ENCODE measurements at places on chromosomes 12 and 14.

DNA sequence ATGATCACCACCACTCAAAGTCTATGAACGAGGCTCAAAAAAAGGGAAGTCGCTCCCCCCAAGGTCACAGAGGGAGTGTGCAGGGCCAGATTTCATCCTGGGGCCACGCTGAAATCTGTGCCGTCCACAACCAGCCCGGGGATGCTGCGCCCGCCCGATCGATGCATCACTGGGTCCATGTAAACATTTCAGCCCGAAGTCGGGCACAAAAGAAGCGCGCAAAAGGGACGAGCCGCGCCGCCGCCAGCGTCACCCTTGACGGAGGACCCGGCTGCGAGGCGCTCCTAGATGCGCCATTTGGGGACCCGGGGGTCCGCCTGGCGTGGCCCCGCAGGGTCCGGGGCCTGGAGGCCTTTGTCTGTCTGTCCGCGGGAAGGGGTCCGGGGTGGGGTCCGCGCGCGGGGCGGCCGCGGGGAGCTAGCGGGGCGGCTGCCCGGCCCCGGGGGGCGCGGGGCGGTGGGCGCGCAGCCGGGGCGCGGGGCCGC, 503 bp downstream of the FBXO21 start:
- DNase-seq = peak; percentile 4

GRCh38 chr12:117377758-117378157, 16.3 kb upstream of the NOS1 start:
- DNase-seq = no peak

DNA sequence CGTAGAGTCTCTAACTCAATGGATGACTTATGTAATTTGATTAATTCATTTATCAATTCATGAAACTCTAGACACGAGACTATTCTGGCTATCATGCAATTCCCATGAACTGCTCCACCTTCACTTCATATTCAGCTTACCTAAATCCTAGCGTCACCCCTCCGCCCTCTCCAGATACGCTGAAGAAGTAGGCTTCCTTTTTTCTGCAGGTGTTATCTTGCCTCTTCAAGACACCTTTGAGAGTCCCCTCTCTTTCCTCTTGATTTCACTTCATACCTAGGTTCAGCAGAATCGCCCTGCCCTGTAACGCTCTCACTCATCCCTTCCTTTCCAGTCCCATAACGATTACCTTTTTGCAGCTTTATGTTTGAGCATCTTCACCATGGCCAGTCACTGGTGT, 4.0 kb upstream of the RNASE4 start:
- DNase-seq = no peak

GRCh38 chr12:91133871-91134270, 22.6 kb upstream of the LUM start:
- no peak for DNase-seq

DNA sequence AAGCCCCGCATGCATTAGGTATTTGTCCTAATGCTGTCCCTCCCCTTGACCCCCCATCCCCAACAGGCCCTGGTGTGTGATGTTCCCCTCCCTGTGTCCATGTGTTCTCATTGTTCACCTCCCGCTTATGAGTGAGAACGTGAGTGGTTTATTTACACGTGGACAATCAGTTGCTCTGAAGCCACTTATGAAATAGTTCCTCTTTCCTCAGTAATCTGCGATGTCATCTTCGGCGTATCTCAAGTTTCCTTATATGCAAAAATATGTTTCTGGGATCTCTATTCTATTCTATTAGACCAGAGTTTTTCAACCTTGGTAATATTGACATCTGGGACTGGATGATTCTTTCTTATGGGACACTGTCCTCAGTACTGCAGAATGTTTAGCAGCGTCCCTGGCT, 56.0 kb upstream of the DCD start:
- no peak for DNase-seq

DNA sequence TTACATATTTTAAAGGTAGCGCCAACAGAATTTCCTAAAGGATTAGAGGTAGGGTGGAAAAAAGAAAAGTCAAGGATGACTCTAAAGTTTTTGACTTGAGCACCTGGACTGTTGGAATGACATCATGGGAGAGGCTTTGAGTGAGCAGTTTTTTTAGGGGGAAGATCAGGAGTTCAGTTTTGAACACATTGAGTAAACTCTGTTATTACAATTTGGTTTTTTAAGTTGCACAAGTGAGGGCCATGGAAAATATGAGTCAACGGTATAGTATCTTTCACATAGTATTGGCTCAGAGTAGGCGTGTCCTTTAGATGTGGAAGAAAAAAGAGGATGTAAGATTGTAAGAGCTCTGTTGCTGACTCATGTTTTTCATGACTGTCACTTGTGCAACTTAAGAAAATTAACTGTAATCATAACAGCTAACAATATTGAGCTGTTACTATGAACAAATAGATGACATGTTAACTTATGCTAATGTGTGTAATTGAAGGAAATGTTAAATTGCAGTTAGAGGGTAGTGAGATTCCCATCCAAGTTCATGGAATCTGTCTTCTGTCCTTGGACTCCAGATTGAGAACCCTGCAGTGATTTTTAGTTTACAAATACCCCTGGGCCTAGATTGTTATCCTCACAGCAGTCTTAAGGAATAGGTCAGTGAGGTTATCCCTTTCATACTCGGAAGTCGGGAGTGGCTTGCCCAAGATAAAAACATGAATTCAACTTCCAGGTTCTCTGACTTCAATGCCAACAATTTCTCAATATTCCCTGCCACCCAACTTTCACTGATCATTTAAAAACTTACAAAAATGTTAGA, 48.2 kb upstream of the ATP2B1 start:
- DNase-seq = no peak

DNA sequence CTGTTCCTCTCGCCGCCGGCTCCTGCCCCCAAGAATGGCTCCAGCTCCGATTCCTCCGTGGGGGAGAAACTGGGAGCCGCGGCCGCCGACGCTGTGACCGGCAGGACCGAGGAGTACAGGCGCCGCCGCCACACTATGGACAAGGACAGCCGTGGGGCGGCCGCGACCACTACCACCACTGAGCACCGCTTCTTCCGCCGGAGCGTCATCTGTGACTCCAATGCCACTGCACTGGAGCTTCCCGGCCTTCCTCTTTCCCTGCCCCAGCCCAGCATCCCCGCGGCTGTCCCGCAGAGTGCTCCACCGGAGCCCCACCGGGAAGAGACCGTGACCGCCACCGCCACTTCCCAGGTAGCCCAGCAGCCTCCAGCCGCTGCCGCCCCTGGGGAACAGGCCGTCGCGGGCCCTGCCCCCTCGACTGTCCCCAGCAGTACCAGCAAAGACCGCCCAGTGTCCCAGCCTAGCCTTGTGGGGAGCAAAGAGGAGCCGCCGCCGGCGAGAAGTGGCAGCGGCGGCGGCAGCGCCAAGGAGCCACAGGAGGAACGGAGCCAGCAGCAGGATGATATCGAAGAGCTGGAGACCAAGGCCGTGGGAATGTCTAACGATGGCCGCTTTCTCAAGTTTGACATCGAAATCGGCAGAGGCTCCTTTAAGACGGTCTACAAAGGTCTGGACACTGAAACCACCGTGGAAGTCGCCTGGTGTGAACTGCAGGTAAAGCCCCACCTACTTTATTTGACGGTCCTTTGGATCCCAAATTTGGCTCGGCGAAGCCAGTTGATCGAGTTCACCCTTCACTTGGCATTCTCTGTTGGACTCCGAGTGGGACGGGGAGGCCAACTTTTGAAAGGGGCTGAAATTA, 1.5 kb downstream of the WNK1 start:
- no peak for DNase-seq

- no peak for DNase-seq
Measured at GRCh38 chr12:84924981-84925380, 12.4 kb upstream of the SLC6A15 start.

DNA sequence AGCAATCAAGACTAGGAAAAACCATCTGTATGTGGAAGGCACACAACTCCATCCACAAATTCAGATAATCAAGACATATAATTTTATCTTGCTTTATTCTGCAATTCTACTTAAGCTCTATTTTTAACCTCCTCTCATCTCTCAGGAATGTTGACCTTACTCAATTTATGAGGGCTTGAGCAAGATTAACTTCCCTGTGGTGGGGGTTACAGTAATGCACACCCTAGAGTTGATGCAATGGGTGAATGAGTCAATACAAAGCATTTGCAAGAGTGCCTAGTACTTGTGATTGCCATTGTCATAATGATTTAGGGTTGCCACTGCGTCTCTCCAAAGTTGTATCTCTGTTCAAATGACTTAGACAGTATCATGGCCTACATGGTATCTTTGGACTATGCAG, 1598.4 kb upstream of the TMEM132C start:
- no peak for DNase-seq

- DNase-seq = peak; percentile 26
Measured at GRCh38 chr12:67698672-67699581, 50.4 kb downstream of the DYRK2 start.

DNA sequence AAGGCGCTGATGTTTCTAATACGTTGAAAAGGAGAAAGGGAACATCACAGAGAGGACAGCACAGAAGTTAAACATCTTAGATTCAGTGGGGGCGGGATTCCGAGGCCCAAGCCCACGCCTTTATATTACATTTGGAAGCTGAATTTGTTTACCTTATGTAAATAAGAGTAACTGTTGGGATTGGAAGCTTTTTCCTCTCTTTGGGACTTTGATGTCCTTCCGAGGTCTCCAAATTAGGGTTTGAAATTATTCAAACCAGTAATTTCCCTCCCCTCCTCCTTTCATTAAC, 6.4 kb downstream of the FOXA1 start:
- no peak for DNase-seq

- DNase-seq = no peak
Measured at GRCh38 chr12:77914081-77914488, 83.4 kb downstream of the NAV3 start.

DNA sequence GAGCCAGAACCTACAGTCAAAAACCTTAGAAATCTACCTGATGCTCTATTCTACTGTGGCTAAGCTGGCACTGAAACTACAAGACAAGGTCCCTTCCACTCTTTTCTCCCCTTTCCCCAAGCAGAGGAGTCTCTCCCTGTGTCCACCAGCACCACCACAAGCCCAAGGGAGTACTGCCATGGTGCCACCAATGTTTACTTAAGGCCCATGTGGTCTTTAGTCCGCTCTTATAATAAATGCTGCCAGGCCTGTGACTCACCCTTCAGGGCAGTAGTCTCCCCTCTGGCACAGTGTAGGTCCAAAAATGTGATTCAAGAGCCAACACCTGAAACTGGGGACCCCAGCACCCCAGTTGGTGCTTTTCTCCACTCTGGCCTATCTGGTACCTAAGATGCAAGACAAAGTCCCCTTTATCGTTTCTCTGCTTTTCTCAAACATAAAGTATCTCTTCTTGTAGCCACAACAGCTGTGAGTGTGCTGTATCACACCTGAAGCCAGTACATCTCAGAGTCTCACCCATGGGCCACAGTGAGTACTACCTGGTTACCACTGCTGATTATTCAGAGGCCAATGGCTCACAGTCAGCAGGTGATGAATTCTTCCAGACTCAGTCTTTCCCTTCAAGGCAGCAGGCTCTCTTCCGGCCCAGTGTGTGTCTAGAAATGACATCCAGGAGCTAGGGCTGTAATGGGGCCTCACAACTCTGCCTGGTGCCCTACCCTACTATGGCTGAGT, 29.3 kb downstream of the SLC38A2 start:
- no peak for DNase-seq

GRCh38 chr12:39443929-39444209, 949 bp upstream of the KIF21A start:
- DNase-seq = no peak

DNA sequence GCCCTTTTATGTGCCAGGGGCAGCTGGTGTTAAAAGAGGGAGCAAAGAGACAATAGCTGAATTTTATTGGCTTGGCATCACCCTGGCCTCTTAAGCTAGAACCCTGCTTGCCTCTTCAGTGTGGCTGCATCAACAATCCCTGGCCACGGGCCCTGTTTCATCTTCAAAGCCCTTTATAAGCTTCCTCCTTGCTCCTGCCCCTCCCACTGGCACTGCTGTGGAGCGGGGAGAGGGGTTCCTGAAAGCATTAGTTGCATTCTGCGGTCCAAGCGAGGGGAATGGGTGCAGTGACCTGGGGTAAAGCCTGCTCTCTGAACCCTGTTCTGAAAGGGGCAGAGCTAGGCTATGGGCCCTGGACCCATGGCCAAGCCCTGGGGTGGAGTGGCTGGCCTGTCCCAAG, 220 bp upstream of the KRT83 start:
- DNase-seq = no peak

DNA sequence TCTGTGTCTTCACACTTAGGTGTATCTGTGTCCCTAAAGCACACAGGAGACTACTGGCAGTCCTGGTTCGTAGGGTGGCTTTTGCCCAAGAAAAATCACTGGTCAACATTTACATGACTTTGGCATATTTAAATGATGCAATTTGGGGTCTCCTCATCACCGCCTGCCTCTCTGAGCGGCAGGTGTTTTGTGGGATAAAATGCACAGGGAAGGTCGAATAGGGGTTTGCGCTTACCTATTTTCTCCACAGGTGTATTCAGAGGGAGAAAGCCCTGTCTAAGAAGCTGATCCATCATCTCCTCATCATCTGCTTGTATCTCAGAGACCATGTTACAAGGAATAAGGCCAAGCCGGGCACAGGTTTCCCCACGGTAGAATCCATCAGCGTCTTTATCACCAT, 74.7 kb downstream of the PIWIL1 start:
- DNase-seq = no peak

DNA sequence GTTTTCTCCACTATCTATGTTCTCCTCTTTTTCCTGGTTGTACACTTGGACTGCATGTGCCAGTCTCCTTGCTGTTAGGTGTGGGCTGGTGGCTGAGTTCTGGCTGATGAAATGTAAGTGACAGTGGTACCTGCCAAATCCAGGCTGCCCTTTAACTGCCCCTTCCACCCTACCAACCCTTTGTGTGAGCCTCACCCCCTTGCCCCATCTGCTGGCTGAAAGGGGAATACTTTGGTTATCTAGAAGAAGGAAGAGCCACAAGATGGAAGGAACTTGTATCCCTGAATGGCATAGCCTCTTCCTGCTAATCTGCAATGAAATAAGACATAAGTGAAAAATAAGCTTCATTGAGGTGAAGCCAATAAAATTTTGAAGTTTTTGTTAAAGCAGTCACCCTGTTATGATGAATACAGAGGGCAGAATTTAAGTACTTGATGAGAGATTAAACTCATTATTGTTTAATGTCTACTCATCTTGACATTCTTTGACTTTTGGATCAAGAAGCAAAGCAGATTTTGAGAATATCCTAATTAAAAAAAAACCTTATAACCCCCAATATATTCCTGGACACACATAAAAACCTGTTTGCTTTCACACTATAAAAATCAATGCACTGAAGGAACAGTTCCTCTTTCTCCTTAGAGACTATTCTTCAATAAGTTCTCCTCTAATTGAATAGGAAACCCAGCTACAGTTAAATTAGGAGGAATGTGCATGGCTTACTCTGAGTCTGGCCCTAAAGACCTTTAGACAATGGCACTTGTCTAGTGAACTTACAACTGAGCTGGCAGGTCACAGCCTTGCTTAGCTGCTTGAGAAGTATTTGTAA, 262.6 kb upstream of the BTG1 start:
- DNase-seq = no peak

GRCh38 chr12:117014342-117014887, 84.8 kb downstream of the TESC start:
- DNase-seq = no peak
